Thyroid gland (tissue), 4 donors: ENCODE measurements at places on chromosomes 11 and 22.
A peak's percentile ranks its signal among the peaks of the same experiment; 100 is the strongest.

DNA sequence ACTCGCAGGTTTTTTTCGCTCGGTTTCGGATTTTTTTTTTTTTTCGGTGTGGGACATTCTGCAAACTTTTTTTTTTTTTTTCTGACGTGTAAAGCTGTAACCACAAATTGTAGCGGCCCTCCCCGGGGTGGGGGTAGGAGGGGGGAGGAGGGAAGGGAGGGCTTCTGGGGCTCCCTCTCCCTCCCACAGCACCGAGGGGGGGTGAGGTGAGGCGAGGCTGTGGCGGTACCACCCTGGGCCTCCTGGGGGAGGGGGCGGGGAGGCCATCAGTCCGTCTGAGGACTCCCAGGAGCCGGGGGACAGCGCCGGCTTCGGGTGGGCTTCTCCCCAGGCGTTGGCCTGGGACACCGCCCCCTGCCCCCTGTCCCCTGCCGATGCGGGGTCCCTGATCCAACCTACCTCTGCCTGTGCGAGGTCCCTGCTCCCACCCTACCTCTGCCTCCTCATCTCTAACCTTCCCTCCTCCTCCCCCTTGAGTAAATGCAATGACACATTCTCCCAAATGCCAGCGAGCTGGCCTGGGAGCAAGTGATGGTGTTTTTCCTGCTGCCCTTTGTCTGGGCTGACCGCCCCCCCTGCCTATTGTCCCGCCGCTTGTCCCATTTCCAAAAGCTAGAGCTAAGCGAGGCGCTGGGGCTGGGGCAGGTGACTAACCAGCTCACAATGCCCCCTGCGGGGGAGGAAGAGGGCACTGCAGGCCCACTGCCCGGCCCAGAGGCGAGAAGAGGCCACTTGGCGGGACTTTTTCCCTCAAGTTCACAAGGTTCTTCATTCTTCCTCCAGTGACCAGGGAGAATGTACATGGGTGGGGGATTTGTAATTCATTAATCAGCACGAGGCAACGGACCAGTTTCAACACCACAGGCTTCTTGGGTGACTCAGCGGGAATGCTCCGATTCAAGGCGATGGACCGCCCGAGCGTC lies 511 bp upstream of the CLCF1 start:
- peak; percentile 92 for DNase-seq

- peak; percentile 90 for DNase-seq
These were observed 24.2 kb downstream of the TSKU start for GRCh38 chr11:76807206-76807875.

- DNase-seq, result peak; percentile 58
These were observed 58.1 kb downstream of the LRP5 start for GRCh38 chr11:68370211-68371111.

GRCh38 chr11:122116591-122116990 lies 576 bp upstream of the BLID start:
- DNase-seq, result no peak

- no peak for DNase-seq
These were observed 28.9 kb upstream of the CARD18 start for GRCh38 chr11:105168457-105168856.

GRCh38 chr22:40396882-40397281 lies 26.5 kb downstream of the SGSM3 start:
- DNase-seq, result peak; percentile 94

- DNase-seq, result no peak
These were observed 1.9 kb upstream of the ANO5 start for GRCh38 chr11:22190827-22191463.

DNA sequence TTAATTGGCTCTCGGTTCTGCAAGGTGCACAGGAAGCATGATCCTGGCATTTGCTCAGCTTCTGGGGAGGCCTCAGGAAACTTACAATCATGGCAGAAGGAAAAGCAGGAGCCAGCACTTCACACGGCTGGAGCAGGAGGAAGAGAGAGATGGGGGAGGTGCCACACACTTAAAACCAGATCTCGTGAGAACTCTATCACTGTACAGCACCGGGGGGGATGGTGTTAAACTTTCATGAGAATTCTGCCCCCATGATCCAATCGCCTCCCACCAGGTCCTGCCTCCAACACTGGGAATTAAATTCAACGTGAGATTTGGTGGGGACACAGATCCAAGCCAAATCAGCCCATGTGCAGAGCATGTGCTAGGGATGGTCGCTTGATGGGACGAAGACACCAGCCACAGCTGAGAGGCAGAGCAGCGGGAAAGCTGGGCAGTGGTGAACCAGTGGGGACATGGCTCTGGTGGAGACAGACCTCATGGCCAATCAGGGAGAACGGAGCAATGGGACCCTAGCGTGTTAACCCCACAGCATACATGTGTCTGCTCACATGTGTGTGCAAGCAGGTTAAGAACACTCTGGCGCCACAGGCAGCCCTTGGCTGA lies 6.2 kb downstream of the TANGO2 start:
- no peak for DNase-seq

DNA sequence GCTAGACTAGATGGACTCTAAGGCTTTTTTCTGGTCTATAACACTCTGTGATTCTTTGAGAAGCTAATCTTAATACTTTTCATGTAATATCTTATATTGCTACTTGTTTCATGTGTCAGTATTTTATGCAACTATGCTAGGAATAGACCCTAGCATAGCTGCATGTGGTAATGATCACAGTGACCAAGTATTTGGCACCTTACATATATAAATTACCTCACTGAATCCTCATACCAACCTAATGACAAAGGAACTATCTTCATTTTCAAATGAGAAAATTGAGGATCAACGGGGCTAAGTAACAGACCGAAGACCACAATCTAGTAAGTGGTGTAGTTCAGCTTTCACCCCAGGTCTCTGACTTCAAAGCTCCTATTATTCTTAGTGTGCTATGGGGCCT lies 327.3 kb upstream of the PITPNB start:
- DNase-seq, result no peak

DNA sequence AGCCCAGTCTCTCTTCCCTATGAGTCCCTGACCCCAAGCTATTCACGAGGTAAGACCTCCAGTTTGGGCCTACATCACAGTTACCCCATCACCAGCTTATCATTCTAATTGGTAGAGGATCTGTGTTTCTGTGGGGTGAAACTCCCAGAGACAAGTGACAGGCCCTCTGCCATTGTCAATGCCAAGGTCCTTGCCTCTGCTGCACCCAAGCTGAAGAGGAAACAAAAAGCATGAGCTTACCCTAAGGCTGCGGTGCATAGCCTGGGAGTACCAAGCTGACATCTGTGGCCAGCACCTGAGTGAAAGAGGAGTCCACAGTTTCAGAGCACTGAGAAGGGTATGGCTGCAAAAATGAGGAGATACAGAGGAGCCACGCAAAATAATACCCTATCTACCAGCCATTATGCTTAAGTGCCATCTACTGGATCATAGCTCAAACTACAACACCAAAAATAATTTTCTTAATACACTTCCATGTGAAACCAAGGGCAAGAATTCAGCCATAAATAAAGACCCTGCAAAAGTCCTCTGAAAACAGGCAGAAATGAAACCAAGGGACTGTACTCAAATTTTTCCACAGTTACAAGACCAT lies 62.3 kb upstream of the ANO5 start:
- no peak for DNase-seq

GRCh38 chr11:66071381-66071801 lies 1.3 kb downstream of the PACS1 start:
- peak; percentile 20 for DNase-seq

- no peak for DNase-seq
These were observed 2.9 kb upstream of the CYP2R1 start for GRCh38 chr11:14894657-14895598.

GRCh38 chr11:61639816-61640443 lies 40.3 kb upstream of the DAGLA start:
- no peak for DNase-seq

GRCh38 chr11:117535850-117536411 lies 208.3 kb downstream of the CEP164 start:
- no peak for DNase-seq

DNA sequence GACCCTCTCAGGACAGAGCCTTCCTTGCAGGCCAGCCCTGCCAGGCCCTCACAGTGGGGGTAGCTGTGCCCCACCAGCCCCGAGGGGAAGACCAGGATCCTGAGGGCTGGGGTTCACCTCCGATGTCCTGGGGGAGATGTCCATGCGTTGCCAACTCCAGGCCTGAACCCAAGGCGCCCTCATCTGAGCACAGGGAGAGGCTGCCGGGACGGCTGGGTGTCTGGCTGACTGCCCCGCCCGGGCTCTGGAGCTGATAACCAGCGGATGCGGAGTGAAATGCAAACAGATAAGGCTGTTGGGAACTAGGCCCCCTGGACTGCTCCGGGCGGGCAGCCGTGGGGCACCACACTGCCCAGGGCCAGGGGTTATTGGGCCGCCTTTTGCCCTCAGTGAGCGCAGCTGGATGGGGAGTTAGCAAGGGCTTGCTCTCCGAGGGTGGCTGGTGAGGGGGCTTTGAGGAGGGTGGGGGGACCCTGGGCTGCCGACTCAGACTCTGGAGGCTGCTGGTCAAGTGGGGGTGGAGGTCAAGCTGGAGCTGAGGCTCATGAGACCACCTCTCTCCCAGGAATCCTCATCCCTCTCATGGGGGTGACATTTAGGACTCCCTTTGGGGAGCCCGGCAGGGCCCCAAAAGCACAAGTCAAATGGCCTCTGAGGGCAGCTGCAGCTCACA lies 5.6 kb upstream of the MUC6 start:
- no peak for DNase-seq

DNA sequence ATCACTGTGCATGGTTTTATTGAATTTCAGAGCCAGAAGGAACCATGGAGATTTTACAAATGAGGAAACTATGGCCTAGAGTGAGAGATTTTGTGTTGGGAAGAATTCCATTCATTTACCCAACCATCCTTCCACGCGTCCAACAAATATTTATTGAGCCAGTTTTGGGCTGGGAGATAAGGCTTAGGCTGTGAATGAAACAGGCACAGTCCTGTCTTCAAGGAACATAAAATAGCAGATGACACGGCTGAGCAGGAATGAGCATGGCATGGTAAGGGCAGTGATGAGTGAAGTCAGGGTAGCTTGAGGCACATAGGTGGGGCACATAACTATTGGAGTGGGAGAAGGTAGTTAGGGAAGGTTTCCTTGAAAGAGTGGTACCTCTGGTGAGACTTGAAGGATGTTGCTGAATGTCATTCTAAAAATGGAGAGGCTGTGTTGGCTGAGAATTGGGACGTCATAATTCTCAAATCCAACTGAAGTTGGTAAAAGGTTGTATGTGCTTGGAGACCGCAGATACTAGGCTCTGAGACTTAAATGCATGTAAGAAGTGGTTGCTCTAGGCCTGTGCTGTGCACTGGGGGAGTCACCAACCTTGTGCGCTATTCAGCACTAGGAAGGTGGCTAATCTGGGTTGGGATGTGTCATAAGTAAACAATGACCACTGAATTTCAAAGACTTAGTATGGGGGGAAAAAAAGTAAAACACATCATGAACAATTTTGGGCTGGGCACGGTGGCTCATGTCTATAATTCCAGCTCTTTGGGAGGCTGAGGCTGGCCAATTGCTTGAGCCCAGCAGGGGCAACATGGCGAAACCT lies 51.9 kb downstream of the TEAD1 start:
- no peak for DNase-seq

GRCh38 chr22:25749420-25750169 lies 7.6 kb downstream of the MYO18B start:
- no peak for DNase-seq

GRCh38 chr11:60984149-60984548 lies 12.7 kb downstream of the CD6 start:
- DNase-seq, result no peak
